ENCODE measurements at places on chromosomes 6 and 20.

DNA sequence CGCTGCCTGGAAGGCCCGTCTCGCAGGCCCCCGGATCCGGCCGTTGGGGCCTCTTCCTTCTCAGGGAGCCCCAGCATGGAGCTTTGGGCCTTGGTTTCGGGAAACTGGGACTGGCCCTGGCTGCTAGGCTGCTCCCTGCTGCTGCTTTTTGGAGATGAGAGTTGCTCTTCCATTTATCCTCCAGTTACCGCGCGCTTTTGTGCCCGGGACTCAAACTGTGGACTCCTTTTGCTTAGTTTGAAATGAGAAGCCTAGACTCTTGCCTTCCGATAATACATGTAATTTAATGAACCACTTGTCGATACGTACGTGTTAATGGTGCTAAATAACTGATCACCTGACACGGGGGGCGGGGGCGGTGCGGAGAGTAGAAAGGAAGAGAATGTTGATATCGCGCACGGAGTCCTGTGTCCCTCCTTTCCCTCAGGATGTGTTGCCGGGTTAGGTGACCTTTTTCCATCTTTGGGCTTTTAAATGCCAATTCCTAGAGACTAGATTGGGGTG, 968 bp downstream of the PHF3 start:
- DNase-seq = no peak

DNA sequence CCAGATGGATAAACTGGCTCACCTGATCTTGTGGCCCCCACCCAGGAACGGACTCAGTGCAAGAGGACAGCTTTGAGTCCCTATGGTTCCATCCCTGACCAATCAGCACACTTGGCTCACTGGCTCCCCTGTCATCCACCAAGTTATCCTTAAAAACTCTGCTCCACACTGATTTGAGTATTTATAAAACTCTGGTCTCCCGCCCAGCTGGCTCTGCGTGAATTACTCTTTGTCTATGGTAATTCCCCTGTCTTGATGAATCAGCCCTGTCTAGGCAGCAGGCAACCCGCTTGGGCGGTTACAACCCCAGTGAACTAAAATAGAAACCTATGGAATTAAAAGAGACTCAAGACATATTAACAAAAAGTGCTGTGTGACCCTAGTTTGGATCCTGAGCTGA, 38.1 kb upstream of the CD83 start:
- no peak for DNase-seq

DNA sequence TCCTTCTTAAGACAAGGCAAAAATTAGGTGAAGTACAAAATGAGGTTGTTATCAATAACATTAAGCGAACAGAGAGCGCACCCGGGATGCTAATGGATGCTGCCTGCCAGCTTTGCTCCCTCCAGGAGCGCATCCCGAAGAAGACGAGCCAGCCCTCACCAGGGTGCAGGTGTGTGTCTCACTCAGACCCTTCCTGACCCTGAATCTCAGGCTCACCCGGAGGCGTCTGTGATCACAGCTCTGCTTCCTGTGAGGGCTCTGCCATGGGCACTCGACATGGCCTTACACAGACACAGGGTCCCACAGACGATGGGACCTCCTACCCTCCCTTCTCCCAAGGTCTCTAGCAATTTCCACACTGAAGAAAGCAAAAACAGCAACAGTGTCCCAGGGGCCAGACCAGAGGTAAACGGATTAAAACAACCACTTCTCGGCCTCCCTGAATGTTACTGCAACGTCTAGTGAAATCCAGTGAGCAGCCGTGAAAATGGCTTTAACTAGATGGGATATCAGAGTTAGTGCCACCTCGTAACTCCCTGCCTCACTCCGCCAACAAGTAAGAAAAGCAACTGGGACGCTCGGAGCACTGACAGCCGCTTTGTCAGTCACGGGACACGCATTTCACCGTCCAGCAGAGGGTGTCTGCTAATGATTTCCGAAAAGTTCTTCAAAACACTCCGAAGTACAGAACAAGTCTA, 11.7 kb downstream of the ZBTB46 start:
- no peak for DNase-seq

DNA sequence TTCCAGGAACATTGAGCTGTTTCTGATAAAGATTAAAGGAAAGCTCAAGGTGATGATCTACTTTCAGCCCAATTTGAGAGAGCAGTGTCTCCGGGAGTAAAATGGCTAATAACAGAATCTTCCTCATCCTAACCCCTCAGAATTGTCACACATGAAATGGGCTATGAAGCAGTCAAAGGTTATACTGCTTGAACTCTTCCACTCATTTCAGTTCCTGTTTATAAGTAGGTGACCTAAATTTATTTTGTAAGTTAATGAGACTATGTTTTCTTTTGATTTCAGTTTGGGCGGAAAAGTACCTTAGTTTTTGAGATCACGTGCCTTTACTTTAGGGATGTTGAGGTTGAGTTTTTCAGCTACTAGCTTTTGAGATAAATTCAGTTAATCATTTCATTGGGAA, 47.2 kb downstream of the QKI start:
- no peak for DNase-seq

DNA sequence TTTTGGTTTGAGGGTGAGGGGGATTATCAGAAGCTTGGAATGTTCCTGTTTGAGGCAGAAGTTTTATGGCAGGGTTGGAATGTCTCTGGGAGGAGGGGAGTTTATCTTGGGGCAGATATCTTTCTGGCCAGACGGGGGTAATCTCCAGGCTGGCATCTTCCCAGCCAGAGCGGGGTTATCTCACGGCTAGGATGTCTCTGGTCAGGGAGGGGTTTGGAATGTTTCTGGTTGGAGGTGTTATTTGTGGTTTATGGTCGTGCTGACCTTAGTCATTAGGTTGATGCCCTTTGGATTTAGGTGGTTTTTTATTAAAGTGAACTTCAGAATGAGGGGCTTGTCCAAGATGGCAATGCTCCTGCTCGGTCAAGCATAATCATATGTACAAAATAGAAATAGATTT, 14.8 kb downstream of the PGK2 start:
- no peak for DNase-seq

GRCh38 chr6:83536034-83536646, 23.8 kb downstream of the PRSS35 start:
- no peak for DNase-seq

DNA sequence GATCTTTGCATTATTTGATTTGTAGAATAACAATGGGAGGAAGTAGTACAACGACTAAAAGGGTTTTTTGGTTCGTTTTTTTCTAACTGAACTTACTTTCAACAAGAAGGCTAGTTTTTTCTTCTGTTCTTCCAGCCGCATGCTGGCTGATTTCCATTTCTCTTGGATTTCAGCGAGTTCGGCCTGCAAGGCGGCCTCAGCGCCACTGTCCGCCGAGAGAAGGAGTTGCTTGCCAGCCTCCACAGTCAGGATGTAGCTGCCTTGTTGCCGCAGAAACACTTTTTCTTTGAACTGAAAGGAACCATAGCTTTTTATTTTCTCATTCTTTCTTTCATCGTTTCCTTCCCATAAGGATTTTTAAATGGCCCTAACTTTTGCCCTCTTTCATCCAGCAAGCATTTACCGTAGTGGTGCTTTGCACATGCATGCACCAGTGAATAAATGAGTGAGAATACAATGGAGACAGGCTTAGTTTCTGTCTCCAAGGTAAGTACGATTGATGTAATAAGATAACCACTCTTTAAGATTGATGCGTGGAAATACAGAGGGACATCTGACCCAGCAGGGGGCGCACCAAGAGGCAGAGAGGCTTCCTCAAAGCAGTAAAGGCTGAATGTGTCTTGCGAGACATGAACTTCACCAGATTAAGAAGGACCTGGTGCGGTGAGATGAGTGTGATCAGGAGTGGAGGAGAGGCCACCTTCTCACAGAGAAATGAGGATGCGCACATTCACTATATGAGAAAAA, 398.8 kb downstream of the ESR1 start:
- DNase-seq = no peak

- no peak for DNase-seq
Measured at GRCh38 chr6:166942393-166943168, 13.8 kb downstream of the RNASET2 start.

DNA sequence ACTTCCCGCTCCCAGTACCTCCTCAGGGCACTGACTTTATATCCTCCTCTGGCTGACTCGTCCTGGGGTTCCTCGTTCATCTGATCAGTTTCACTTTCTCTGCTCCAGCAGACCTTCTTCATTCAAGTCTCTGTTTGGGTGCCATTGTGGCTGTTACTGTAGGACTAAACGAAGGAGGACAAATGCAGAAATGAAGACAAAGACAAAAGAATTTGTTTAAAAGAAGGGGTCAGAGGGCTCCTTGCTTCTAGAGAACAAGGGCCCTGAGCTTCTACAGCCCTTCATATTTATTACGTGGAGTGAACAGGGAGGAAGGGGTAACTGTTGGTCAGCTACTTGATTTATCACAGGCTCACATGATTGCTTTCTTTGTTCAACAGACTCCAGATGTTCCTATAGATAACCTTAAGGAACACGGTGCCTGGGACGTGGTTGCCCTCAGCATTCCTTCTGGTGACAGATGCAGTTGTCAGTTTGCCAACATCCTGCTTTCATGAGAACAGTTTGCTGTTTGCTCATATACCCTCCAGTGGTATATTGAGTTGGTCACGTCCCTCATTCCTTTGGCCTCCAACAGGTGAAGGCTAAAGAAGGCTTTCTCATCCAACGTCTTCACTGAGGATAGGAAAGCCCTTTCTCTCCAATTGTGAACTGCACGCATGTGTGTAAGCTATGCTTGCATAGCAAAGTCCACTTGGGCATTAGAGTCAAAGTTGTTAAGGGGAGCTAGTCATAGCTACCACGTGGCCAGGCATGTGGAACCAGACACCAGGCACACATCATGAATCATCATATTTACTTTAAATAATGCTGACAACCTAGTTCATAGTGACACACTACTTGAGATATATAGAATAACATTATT, 69.1 kb upstream of the BTN3A2 start:
- DNase-seq = no peak

- DNase-seq = no peak
Measured at GRCh38 chr6:53658992-53659391, 6.6 kb downstream of the KLHL31 start.
